ENCODE measurements at places on chromosomes 11 and 22. TPM values are rescaled to one million over a fixed set of nuclear protein-coding genes. Genes with fewer than 3 reads are reported as not detected.
A peak's percentile ranks its signal among the peaks of the same experiment; 100 is the strongest.

DNA sequence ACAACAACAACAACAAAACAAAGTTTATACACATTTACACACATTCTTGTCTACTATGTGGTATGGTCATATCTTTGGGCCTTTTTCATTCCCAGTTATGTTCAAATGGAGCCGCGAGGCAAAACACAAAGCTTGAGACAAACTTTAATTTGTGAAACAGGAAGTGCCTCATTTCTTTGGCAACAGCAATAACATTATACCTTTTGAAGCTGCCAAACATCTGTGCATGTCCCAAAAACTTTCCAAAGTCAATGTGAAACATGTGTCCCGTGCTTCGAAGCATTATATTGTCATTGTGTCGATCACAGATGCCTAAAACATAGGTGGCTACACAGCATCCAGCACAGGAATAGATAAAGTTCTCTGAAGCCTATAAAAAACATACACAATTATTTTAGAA is 25.0 kb upstream of the RPS13 start:
- DNase-seq = no peak

DNA sequence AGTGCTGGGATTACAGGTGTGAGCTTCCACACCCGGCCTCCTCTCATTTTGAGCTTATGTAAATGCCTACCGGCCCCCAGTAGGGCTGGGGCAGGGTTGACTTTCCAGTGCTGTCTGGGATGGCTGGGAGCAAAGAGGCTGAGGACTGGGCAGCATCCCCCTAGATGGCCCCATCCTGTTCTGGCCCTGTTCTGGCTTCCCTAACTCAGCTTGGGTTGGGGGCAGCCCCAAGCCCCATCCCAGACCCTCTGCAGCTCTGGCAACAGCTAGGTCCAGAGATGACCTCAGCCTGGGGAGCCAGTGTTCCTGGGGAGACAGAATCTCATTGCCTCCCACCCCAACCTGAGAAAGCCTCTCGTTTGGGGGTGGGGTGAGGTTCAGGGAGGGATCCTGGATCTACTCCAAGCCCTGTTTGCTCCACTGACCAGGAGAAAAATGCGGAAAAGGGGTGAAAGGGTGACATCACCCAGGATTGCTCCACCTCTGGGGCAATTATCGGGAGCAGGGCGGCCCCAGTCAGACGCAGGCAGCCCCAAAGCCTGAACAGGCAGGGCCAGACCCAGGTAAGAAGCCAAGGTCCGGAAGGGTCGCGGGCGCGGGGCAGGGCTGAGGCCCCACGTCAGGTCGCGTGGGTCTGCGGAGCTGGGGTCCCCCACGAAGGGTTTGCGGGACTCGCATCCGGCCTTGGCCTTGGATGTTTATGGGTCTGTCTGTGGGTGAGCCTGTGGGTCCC is at the start of gene PNPLA2:
Gene PNPLA2 (plus strand): TSS at position 519 of the 733 bp plus-strand sequence. CDS start 805 bp downstream, outside the sequence.
- DNase-seq = no peak

- no peak for DNase-seq
Measured at GRCh38 chr11:128532572-128533091, 54.7 kb downstream of the ETS1 start.

DNA sequence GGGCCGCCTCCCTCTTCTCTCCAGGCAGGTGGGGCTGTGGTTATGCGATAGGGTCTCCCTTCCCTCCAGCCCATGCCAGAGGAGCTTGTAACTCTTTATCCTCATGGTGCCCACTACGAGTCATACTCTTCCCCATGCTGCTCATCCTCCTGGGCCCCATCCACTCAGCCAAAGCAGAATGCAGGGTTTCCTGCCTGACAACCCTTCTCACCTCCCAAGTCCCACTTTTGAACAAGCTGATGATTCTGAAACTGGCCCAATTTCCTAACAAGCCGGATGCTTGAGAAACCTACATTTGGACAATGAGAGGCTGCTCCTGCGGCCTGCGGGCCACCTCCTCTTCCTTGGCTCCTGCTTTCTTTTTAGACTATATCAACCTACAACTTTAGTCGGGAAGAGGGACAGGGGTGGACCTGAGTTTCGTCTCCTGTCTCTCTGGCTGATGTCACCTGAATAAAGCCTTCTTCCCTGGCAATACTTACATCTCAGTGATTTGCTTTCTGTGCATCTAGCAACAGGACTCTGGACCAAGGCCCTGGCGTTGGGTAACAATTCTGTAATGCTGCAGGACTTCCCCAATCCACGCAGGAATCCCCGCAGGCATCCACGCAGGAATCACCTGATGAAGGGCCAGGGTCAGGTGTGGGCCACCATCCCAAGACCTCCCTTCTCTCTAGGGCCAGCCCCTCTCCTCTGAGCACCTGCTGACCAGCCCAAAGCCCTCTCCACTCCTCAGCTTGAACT is 1.5 kb upstream of the NDUFS8 start:
- no peak for DNase-seq

DNA sequence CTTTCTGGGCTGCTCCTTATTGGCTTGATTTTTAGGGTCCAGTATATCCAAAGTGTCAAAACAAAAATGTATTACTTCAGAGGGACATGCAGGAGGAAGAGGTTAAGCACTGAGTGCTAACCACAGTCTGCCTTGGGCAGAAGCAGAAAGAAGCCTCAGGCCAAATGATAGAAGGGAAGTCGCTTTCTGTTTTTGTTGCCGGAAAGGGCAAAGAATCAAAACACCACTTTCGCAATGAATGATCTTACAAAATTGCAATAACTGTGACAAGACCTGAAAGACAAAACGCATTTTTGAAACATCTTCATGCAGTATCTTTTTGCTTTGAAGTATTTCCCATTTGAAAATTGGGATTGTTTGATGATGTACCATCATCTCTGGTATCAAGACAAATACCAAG is 70.1 kb upstream of the PICALM start:
- DNase-seq = peak; percentile 57

- DNase-seq = no peak
Measured at GRCh38 chr11:3942160-3942955, 86.9 kb downstream of the STIM1 start.

DNA sequence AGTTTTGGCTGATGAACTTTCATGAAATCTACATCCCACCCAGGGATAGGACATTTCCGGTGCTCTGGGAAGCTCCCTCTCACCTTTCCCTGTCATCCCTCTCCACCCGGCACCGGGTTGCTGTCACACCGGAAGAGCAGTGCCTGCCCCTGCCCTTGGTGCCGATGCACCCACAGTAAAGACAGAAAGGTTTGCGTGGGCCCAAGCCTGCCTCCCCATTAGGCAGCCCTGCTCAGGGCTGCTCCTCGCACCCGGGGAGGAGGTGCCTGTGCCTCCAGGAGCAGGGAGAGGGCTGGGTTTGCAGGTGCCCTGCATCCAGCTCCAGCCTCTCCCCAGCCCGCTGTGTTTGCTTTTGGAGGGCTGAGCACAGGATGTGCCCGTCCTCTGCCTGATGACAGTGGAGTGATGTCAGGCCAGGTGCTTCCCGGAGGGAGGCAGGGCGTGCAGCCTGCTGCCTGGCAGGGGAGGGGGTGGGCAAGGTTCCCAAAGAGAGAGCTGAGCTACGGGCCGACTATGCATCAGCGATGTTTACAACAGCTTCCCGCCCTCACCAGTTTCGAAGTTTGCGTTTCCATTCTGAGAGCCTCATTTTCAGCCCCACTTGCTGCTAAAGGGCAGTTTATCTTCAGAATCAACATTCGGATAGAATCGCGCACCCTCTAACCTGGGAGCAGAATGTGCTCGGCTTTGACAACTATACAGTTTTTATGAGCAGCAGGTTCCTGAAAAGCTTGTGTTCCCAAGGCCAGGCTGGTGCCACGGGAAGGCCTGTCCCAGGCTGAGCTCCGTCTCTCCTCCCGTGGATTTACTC is 83.2 kb upstream of the CLDN5 start:
- peak; percentile 38 for DNase-seq

DNA sequence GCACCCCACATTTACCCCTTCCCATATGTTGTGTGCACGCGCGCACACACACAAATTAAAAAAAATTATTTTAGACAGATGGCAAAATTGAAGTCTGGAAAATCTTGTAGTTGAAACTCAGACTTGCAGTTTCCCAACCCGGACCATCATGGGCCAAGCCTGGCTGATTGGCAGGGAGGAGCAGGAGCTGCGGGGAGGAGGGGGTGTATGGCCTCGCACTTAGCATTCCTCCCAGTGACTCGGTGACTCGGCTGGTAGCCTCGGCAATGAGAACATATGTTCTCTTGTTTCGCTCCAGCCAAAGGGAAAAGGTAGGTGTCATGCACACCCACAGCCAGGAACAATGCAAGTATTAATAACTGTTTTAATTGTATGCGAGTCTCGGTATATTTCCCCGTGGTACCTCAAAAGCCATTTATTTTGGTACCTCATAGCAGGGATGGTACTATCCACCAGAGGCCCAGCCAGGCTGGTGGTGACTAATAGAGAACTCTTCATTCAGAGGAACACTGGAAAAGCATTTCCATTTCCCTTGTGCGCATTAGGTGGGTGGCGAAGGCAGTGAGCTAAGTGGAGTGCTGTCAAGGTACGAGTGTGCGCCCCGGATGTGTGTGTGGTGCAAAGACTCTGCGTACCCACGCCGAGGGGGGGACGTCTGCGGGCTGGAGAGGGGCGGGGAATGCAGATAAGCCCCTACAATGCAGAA is 92.5 kb downstream of the DSCAML1 start:
- no peak for DNase-seq

- DNase-seq = no peak
Measured at GRCh38 chr11:133991101-133991500, 34.3 kb upstream of the IGSF9B start.

Gene IRAG1
- not detected for total RNA-seq

Gene ASPHD2
- 14.6 TPM for total RNA-seq

Gene RNF141
- 19.6 TPM for total RNA-seq

Gene C11orf91
- not detected for total RNA-seq

Gene LRRC74B
- total RNA-seq = not detected

Gene RTN3
- total RNA-seq = 89.9 TPM

Gene HEPN1
- total RNA-seq = not detected

Data from activated T-cell treated with anti-CD3 and anti-CD28 coated beads, Interleukin-2, amount 50 U/mL, for 72 hours (primary cell).